Caki2 (cell line): ENCODE measurements at places on chromosomes 1 and 21. TPM values are rescaled to one million over a fixed set of nuclear protein-coding genes. Genes with fewer than 3 reads are reported as not detected.

DNA sequence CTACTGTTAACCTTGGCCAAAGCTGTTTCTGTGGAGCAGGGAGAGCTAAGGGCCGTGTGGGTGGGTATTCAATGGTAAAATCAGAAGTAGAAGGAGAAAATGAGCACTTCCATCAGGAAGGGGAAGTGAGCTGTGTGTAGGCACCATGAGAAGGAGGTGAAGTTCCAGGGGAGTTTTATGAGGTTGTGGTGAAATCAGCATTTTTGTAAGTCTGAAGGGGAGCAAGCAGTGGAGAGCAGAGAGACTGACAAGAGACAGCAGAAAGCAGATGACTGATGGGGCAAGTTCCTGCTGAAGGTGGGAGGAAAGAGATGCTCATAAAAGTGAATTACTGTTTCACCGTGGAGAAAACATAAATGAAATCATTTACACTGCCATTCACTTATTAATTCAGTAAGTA, 2.7 kb upstream of the GPR88 start:
- no peak for DNase-seq

DNA sequence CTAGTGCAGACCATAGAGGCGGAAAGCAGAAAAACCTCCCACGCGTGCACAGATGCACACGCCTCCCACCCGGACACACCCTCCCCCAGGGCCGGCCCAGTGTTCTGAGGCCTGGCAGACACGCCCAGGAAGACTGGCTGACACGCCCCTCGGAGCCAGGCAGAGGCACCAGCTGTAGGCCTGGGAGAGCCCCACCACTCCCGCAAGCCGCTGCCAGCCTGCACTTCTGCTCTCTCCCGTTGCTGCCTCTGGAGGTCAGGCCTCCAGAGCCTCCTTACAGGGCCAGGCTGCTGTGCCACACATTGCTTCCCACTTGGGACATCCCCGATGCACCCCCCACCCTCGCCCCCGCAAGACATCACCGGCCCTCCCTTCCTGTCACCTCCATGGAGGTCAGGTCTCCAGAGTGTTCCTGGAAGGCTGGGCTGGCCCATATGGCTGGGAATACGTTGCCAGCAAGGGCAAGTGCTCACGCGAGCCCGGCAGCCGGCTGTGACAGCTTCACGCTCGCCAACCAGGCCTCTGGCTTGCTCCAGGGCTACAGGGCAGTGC, 40.4 kb downstream of the CASZ1 start:
- peak; percentile 65 for DNase-seq

Gene CELA3A
- total RNA-seq: not detected in 2 replicates

Gene VSIG8
- total RNA-seq: 0.57 TPM in 1 of 2 replicates, not detected in the other

GRCh38 chr1:101073836-101074235, 48.3 kb upstream of the DPH5 start:
- no peak for DNase-seq

DNA sequence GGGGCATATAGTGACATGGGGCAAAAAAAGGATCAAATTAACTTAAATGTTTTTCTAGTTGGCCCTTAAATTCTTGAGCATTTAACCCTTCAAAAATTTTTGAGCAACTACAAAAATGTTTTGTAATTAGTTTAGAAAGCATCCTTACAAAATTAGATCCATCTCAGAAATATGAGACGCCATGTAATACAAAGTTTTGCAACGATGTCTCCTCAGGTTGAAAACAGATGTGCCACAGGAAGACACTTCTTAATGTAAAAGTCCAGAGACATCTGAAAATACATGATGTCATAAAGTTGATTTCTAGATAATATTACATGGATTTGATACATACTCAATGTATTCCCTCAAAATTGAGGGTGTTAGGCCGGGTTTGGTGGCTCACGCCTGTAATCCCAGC, 37.5 kb downstream of the CD46 start:
- no peak for DNase-seq

- DNase-seq: no peak
These were observed 67.3 kb upstream of the LAPTM5 start for GRCh38 chr1:30824736-30825429.

DNA sequence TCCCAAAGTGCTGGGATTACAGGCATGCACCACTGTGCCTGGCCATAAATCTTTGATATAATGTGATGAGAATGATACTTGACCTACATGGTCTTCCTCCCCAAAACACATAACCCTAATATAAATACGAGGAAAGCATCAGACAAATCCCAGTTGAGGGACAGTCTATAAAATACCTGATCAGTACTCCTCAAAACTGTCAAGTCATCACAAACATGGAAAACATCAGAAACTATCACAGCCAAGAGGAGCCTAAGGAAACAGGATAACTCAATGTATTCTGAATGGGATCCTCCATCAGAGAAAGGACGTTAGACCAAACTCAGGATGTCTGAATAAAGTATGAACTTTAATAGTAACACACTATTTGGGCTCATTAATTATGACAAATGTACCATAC, 172.4 kb downstream of the NTPCR start:
- no peak for DNase-seq

GRCh38 chr21:41593051-41593759, 85.2 kb upstream of the TMPRSS2 start:
- no peak for DNase-seq

- DNase-seq: no peak
These were observed 60.1 kb upstream of the ABCG1 start for GRCh38 chr21:42158846-42159245.

Gene CFAP141
- total RNA-seq: not detected in 2 replicates

Gene NGF
- not detected in 2 replicates for total RNA-seq

GRCh38 chr21:43956670-43957035, 55.5 kb upstream of the TRAPPC10 start:
- no peak for DNase-seq

GRCh38 chr1:20102875-20103274, 16.5 kb downstream of the PLA2G2D start:
- DNase-seq: no peak
